ENCODE measurements at places on chromosomes 7 and 10. TPM values are rescaled to one million over a fixed set of nuclear protein-coding genes. Genes with fewer than 3 reads are reported as not detected.
A peak's percentile ranks its signal among the peaks of the same experiment; 100 is the strongest.

Gene CLRN3
- total RNA-seq: not detected

Gene MRLN
- total RNA-seq: not detected

DNA sequence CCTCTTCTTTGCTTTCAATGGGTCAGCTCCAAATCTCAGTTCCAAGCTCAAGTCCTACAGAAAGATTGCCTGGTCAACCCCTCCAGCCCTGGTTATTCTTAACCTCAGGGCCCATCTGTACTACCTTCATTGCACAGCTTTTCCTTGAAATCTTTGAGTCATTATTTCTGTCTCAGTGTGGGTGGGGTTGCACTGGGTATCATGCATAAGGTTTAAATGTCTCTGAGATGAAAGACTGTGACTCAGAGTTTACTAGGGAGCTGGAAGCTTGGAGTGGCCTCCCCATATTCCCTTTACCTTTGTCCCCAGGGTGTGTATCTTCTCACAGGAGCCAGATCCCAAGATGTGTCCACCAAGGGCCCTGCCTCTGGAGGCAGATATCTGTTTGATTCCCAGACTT, 3.3 kb upstream of the OR6V1 start:
- DNase-seq: no peak

DNA sequence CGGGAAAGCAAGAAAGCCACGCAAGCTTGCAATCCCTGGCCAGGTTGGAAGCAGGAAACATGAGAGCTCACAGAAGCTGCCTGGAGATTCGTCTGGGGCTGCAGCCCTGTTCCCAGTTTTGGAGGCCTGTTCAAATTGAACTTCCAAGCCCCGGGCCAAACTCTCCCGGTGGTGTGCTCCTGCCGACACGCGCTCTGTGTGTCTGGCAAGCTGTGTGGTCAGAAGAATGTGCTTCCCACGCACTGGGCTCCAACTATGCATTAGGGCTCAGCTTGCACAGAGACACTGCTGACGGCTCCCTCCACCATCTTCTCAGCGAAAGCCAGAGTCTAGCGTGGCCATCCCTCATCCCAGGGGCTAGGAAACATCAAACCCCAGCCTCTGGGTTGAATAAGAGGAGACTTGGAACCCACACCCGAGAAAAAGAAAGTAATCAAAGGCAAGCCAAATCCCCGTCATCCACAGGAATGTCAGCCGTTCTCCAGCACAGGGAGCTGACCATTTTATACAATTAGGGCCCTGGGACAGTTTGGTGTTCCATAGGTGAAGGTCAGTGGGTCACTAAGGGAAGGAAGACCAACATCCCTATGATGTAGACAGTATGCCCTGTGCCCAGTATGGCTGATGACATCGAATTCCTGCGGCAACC, 107.2 kb downstream of the FGFR2 start:
- DNase-seq: no peak

DNA sequence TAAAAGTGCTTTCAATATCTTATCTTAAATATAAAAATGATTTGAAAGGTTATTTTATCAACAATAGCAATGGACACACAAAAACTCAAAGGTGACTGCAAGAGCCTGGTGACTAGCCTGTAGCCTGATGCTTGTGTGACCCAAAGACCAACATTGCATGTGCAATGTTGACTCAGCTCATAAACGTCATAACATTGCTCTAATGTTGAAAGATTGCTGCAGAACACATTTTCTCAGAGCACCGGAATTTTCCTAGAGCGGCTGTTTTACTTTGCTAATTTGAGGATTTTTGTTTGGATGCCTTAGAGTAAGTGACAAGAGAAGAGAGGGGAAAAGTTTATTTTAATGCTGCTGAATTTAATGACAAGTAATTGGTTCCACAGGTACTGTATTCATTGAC, 107.1 kb downstream of the RAB18 start:
- peak; percentile 67 for DNase-seq

All from A172 (cell line).